ENCODE measurements at places on chromosomes 2 and 18.
A peak's percentile ranks its signal among the peaks of the same experiment; 100 is the strongest.

GRCh38 chr2:5736886-5737285 lies 44.7 kb downstream of the SOX11 start:
- DNase-seq, result no peak

DNA sequence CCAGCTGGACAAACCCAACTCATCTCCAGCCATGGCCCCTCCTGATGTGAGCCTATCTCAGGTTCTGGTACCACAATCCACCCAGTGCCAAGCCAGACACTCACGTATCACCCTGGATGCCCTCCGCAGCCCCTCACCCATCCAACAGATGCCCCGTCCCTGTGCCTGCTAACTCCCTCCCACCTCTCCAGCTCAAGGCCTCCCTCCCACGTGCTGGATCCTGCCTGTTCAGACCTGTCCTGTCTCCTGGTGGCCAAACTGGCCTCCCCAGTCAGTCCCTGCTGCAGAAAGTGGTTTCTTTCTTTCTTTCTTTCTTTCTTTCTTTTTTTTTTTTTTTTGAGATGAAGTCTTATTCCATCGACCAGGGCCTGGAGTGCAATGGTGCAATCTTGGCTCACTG lies 86.2 kb downstream of the RRM2 start:
- DNase-seq, result no peak

- DNase-seq, result peak; percentile 59
Observed at GRCh38 chr2:939936-940601, 10.6 kb upstream of the SNTG2 start.

GRCh38 chr18:59387687-59388565 lies 28.9 kb upstream of the LMAN1 start:
- no peak for DNase-seq

GRCh38 chr2:82257796-82258555 lies 1953.4 kb upstream of the LRRTM1 start:
- no peak for DNase-seq

- peak; percentile 25 for DNase-seq
Observed at GRCh38 chr2:56191617-56192016, 7.8 kb downstream of the CCDC85A start.

- no peak for DNase-seq
Observed at GRCh38 chr2:160223560-160223959, 23.5 kb upstream of the ITGB6 start.

DNA sequence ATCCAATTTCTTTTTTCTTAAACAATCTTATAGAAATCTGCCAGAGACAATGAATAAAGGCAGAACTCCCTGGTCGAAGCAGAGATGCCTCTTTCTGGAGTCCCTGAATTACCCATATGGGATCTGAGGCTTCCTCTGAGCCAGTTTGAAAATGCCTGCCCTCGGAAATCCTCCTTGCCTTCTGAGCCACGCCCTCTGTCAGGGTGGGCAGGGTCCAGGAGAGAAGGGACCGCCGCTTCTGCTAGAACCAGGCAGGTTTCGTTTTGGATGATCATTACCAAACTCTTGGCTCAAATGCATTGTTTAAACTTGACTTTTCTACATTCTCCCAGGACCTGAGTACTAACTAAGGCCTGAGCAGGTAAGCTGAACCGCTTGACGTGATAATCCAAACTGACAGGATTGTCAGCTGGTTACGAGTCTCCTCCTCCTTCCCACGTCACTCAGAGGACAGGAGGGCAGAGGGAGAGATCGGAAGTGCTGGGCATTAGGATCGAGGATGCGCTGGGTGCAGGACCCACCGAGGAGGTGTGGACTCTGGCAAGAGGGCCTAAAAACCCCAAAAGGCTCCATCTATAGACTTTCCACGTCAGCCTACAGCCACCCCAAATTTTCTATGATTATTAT lies 128.4 kb downstream of the KLHL29 start:
- DNase-seq, result no peak

- DNase-seq, result no peak
Observed at GRCh38 chr2:240594511-240595380, 8.2 kb downstream of the CAPN10 start.
